Gastrocnemius medialis (tissue), 4 donors: ENCODE measurements at places on chromosomes 11 and 22. TPM values are rescaled to one million over a fixed set of nuclear protein-coding genes. Genes with fewer than 3 reads are reported as not detected.

GRCh38 chr11:26331911-26332571 lies at the start of gene ANO3:
Gene ANO3, plus strand, starts transcription at chr11:26332130. Its CDS starts 146 bp downstream, at chr11:26332276.
- H3K27ac ChIP-seq: no peak within 1 kb of the TSS
- peak; percentile 18 for DNase-seq
- H3K4me3 ChIP-seq: no peak within 1 kb of the TSS
- no peaks in the 10 kb centered on the region for H3K4me1 ChIP-seq
- no peaks in the 10 kb centered on the region for H3K36me3 ChIP-seq

DNA sequence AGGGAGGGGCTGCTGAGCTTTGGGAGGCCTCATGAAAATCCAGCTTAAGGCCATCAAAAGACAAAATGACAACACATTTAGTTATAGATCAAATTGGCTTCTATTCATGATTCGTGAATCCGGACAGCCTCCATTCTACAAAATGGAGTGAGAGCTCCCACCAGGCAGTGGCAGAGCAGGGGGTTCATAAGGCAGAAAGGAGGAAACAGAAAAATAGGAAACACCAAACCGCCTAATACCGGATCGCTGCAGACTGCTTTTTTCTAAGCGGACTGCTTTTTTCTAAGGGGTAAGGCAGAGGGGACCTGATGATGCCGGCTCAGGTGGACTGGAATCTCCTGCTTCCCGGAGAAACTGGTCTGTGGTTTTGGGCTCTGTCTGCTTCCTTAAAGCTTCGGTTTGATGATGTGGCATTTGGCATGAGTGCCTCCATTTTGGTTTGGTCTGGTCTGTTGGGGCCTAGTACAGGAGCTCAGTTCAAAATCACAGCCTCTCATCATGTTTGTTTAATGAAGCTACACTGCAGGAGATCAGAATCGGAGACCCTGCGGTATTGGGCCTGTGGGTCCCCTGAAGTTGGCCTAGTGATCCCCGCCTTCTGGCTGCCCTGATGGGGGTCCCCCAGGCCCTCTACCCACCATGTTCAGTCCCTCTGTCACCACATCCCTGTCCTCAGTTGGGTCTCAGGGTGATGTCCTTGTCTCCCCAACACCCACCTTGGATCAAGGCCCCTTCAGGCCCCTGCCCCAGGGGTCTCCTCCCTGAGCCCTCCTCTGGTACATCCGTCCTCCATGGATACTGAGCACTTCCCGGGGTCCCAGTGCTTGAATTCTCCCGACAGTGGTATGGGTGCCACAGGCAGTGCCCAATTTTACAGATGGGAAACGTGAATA lies 1.2 kb downstream of the ALDH3B1 start:
- H3K36me3 ChIP-seq: no peaks in the 10 kb centered on the region
- peak overlapping the region; percentile 78 for H3K27ac ChIP-seq
- no peak for DNase-seq
- H3K4me3 ChIP-seq: peak overlapping the region; percentile 36

- no peaks in the 10 kb centered on the region for H3K36me3 ChIP-seq
- H3K4me3 ChIP-seq: no peak overlapping the region
- no peak overlapping the region for H3K27ac ChIP-seq
- no peak for DNase-seq
- peaks cover 13% of the 10 kb centered on the region for H3K4me1 ChIP-seq
These were observed 39.4 kb downstream of the C22orf31 start for GRCh38 chr22:29022101-29022817.

SLCO2B1 gene
- 5.3 TPM for total RNA-seq

- no peak overlapping the region for H3K27ac ChIP-seq
- H3K4me3 ChIP-seq: no peak overlapping the region
- no peaks in the 10 kb centered on the region for H3K4me1 ChIP-seq
These were observed 30.9 kb upstream of the SLC35C1 start for GRCh38 chr11:45773786-45774655.

DNA sequence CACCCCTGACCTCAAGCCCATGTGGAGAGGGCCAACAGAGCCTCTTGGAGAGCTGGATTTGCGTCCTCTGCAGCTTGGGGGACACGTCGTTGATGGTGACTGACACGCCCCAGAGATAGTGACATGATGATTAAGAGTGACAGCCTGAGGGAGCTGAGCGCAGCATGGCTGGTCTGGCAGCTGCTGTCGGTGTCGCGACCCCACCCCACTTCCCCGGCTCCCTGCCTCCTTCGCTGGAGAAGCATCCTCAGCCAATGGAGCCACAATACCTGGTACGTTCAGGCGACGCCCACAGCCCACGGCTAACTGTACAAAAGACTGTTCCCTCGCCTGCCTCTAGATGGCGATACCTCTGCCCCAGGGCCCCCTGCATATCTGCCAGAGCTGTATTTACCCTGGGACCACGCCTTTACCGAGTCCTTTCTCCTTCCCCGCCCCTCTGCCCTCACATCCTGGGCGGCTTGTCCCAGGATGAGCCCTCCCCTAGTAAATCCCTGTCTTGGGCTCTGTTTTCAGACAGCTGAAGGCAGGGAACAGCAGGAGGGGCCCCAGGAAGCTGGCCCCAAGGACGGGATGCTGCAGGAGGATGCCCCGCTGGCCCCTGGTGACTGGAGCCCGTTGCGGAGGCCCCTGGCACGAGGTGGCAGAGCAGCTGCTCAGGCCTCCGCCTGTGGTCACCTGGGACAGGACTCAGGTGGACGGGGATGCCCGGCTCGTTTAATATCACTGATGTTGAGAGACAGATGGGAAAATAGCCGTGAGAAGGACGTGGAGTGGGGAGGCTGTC lies 90.6 kb downstream of the RPS6KA4 start:
- no peaks in the 10 kb centered on the region for H3K27me3 ChIP-seq
- H3K27ac ChIP-seq: no peak overlapping the region
- H3K36me3 ChIP-seq: no peaks in the 10 kb centered on the region

OR8G5 gene
- total RNA-seq: not detected

- no peaks in the 10 kb centered on the region for H3K4me1 ChIP-seq
- H3K36me3 ChIP-seq: no peaks in the 10 kb centered on the region
- no peaks in the 10 kb centered on the region for H3K27me3 ChIP-seq
- no peak overlapping the region for H3K27ac ChIP-seq
- DNase-seq: no peak
These were observed 58.5 kb upstream of the ANO1 start for GRCh38 chr11:70019576-70020011.

SYCE3 gene
- total RNA-seq: not detected

DNA sequence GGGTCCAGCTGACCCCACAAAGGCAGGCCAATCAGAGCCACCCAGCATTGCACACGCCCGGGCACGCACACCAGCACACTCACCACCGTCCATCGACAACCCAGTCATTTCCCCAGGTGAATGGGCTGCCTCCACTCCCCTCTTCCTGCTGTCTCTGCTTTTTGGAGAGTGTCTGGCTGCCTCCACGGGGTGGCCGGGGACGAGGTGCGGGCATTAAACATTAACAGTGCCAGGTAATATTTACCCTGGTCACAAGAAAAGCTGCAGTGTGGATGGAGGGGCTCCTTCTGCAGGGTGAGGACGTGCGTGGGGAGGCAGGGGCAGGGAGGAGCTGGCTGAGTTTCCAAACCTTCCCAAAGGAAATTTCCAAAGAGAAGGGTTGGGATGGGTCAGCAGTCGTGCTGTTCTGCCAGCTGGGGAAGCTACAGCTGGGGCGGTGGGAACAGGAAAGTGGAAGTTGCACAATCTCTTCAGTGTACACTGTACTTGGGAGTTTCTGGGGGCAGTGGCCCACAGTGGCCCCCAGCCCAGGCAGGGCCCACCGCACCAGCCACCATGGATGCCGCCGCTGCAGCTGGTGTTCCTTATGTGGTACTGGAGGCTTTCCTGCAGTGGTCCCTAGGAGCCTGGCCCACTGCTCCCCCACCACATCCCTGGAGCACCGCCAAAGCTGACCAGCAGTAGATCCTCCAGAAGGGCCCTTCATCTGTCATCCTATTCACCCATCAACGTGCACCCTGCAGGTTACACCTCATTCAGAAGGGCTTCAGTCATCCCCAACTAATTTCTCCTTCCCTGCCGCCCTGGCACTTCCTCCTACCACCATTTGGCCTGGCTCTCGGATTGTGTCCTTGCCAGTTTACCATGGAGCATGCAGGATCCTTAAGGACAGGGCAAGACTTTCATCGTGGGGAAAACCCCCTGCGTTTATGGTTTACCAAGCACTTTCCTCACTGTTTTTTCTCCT lies at the start of gene FXYD2:
Gene FXYD2 (minus strand): TSS at position 174 of the 967 bp plus-strand sequence. CDS start 66 bp downstream, at position 108.
- no peaks in the 10 kb centered on the region for H3K27me3 ChIP-seq
- peaks cover 8% of the 10 kb centered on the region for H3K4me1 ChIP-seq
- DNase-seq: peak; percentile 1
- no peak within 1 kb of the TSS for H3K4me3 ChIP-seq
- H3K36me3 ChIP-seq: no peaks in the 10 kb centered on the region

DNA sequence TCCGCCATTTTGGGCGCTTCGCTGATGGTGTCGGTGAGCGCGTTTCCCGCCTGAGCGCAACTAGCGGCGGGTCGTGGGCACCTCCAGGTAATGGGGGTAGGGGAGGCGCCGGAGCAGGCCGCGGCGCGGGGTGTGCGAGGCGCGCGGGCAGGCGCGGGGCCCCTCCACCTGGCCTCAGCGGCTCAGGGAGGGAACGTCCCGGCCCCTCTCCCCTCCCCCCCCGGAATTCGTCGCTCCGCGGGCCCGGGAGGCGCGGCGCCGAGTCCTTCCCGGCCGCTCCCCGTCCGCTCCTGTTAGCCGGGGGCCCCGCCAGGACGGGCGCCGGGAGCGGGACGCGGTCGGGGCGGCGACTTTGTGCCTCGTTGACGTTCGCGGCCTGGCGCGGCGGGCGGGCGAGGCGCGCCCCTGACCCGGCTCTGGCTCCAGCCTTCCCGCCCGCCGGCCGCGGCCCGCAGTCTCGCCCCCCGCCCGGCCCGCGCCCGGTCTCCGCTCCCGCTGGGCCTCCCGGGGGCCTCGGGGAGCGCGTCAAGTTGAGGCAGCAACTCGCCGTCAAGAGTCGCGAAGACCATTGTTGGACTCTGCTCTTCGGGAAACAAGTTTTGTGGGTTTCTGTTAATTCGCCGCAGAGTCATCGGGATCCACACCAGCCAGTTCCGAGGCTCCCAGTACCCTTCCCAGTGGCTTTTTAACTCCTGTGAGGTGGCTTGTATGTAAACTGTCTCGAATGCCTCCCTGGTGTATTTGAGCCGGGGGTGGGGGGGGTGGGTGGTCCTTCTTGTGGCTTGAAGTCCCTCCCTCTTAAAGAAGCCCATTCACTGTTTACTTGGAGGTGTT lies at the start of gene PPP6R3:
Gene PPP6R3 (plus strand): TSS at position 12 of the 834 bp plus-strand sequence. CDS start 76,913 bp downstream, outside the sequence.
- H3K27me3 ChIP-seq: no peaks in the 10 kb centered on the region
- peak within 1 kb of the TSS; percentile 94 for H3K27ac ChIP-seq
- H3K4me3 ChIP-seq: peak within 1 kb of the TSS; percentile 71
- H3K36me3 ChIP-seq: no peaks in the 10 kb centered on the region
- peaks cover 43% of the 10 kb centered on the region for H3K4me1 ChIP-seq

DNA sequence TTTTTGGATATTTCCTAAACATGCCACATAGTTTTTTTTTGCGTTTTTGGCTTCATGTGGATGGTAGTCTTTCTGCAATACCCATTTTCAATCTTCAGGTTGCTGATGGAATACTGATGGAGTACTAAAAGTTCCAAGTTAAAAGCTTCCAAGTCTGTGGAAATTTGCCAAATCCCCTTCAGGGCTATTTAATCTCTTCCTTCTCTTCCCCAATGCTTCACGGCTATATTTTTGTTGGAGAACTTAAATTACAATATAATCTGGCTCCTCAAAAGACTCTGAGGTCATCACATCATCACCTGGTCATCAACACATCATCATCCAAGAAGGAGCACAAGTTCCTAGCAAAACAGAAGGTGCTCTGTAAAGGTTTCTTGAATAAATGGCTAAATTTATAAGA lies 881.0 kb upstream of the TENM4 start:
- no peaks in the 10 kb centered on the region for H3K4me1 ChIP-seq
- H3K27ac ChIP-seq: no peak overlapping the region
- no peak for DNase-seq
- H3K27me3 ChIP-seq: no peaks in the 10 kb centered on the region

PRR5L gene
- total RNA-seq: 0.46 TPM

DNA sequence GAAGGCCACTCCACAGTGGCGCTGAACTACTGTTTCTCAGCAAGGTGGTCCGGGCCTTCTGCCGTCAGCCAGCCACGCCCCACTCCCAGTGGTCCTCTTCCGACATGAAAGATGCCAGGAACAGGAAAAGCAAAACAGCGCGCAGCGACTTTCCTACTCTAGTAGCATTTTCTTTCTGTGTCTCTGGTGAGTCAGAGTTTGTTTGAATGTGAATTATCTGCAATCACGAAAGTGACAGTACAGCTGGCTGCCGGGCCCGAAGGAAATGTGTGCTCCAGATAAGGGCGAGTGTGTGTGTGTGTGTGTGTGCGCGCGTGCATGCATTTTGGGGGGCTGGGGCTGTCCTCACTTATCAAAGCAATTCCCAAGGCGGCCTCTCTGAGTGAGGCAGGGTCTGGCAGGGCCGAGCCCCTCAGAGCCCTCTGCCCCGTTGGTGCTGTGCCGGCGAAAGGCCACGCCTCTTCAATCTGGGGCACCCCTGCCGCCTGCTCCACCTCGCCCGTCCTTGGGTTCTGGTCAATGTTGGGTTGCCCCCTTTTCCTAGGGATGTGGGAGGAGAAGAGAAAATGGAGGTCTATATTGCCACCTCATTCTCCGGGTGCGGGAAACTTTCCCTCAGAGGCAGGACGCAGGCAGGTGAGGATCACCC lies 288.5 kb downstream of the KIRREL3 start:
- H3K4me3 ChIP-seq: no peak overlapping the region
- H3K36me3 ChIP-seq: no peaks in the 10 kb centered on the region
- no peak overlapping the region for H3K27ac ChIP-seq
- no peak for DNase-seq
- no peaks in the 10 kb centered on the region for H3K4me1 ChIP-seq

DNA sequence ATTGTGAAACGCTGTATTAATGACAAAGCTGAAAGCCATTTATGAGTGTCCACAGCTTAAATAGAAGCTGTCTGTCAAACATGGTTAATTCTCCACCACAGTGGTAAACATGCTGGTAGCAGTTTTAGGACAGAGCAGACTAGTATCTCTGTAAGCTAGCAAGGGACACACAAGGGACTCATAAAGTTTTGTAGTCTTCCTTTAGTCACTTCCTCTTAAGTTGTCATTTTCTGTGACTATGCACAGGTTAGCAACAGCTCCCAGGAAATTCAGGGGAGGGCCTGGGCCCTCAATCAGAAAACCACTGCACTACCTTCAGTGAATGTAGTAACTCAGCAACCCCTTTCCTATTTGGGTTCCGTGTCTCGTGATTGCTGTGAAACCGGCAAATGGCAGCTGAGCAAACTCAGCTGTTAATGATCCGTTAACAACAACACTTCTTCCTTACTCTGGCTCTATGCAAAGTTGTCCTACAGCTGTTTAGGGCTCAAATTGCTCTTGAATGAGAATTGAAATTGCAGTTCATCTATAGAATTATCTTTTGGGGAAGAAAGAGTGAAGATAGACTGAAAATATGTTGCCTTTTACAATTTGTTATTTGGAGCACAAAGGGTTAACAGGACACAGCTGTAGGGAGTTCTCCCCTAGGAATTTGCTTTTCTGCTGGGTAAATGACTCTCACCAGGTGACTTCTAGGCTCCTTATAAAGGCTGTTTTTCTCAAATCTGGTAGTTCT lies at the start of gene MMP26:
Gene MMP26 (plus strand): TSS at position 731 of the 736 bp plus-strand sequence.
- no peak for DNase-seq
- H3K36me3 ChIP-seq: no peaks in the 10 kb centered on the region
- H3K4me1 ChIP-seq: peaks cover 11% of the 10 kb centered on the region
- no peak within 1 kb of the TSS for H3K27ac ChIP-seq

GRCh38 chr22:49103314-49104059 lies 724.2 kb downstream of the BRD1 start:
- H3K36me3 ChIP-seq: no peaks in the 10 kb centered on the region
- no peaks in the 10 kb centered on the region for H3K4me1 ChIP-seq
- no peak for DNase-seq
- no peak overlapping the region for H3K27ac ChIP-seq

- no peak overlapping the region for H3K27ac ChIP-seq
- no peaks in the 10 kb centered on the region for H3K4me1 ChIP-seq
- H3K27me3 ChIP-seq: no peaks in the 10 kb centered on the region
- H3K4me3 ChIP-seq: no peak overlapping the region
These were observed 14.2 kb downstream of the MCAT start for GRCh38 chr22:43128928-43129424.
